Activated CD8-positive, alpha-beta T cell treated with anti-CD3 and anti-CD28 coated beads for 36 hours (primary cell): ENCODE measurements at places on chromosomes 11 and 22. TPM values are rescaled to one million over a fixed set of nuclear protein-coding genes. Genes with fewer than 3 reads are reported as not detected.

DNA sequence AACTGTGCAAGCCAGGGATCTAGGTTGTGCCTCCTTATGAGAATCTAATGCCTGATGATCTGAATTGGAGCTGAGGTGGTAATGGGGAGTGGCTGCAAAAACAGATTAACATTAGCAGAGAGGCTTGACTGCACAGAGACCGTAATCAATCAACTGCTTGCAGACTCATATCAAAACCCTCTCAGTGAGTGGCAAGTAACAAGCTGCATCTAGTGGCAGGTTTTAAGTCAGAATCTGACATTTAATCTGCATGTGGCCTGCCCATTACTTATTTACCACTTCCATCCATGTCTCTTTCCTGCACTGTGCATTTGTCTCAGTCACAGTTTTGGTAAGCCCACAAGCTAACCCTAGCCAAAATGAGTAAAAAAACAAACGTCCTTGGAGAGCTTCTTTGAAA lies 11.2 kb downstream of the C11orf58 start:
- peak; percentile 33 for DNase-seq

GRCh38 chr11:39139581-39139980 lies 2319.9 kb downstream of the LRRC4C start:
- no peak for DNase-seq

- DNase-seq: no peak
Measured at GRCh38 chr11:93225662-93226061, 27.9 kb upstream of the SLC36A4 start.

DNA sequence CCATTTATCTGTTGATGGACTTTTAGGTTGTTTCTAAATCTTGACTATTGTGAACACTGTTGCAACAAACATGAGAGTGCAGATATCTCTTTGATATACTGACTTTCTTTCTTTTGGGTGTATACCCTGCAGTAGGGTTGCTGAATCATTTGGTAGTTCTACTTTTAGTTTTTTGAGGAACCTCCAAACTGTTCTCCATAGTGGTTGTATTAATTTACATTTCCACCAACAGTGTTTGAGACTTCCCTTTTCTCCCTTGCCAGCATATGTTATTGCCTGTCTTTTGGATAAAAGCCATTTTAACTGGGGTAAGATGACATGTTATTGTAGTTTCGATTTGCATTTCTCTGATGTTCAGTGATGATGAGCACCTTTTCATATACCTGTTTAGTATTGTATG lies 330.0 kb downstream of the DDX10 start:
- no peak for DNase-seq

DNA sequence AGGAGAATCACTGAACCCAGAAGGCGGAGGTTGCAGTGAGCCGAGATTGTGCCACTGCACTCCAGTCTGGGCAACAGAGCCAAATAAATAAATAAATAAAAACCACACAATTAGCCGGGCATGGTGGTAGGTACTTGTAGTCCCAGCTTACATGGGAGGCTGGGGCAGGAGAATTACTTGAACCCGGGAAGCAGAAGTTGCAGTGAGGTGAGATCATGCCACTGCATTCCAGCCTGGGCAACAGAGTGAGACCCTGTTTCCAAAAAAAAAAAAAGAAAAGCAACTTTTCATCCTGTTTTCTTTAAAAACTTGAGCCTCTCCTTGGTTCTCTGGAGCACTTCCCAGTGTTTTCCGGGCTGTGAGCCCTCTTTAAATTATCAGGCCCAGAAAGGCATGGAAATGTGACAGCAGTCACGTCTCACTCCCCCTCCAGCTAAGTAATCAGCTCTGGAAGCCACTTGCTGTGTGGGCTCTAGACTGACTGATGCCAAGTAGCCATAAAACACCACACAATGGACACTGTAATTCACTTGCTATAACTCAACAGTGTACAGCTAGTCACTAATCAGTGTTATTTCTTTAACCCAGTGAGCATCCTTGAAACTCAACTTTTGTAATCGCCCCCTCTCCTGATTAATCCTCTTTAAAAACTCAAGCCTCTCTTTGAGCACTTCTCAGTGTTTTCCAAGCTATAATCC lies 13.0 kb upstream of the MCHR1 start:
- no peak for DNase-seq

DNA sequence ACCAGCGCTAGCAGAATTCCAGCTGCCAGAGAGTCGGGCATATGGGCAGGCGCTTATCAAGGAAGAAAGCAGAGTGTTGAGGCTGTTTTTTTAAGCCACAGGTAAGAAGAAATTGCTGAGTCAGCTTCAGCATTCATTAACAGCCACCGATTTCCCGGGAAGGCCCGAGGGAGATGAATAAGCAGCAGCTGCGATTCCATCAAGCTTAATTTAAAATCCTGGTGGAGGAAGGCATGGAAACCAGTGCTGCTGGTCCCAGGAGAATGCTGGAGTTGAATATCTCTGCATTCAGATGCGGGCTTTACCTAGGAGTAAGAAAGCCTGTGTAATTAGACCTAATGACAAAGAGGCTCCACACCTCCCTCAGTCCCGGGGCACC lies 168.8 kb downstream of the BRD1 start:
- no peak for DNase-seq

- no peak for DNase-seq
Measured at GRCh38 chr11:73114110-73114834, 27.8 kb downstream of the FCHSD2 start.

DNA sequence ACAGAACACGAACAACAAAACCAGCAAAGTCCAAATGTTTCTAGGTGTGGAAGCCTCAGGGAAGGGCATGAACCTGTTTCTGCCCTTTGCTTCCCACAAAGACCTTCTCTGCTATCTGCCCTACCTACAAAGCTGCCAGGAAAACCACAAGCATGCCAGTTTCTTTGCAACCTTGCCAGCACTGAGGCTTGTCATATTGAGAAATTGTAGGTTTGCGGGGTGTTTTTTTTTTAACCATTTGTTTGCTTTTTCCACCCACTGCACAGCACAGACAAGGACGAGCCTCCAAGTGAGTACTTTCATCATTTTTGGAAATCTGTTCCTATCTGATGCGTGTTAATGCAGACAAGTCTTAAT lies 12.8 kb downstream of the PARVG start:
- DNase-seq: peak; percentile 46

DNA sequence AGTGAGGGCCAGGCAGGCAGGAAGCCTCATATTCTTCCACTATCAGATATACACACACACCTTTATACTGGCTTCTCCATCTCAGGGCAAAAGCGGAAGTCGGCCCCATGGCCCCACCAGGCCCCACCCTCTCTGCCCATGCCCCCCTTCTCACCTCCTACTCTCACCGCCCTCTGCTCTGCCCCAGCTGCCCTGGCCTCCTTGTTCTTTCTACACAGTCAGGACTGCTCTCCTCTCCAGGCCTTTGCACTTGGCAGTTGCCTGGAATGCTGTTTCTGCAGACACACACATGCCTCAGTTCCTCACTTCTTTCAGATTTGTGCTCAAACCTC lies 25.3 kb downstream of the OTOG start:
- no peak for DNase-seq

- DNase-seq: peak; percentile 36
Measured at GRCh38 chr11:46918083-46918787, at the start of gene LRP4. LRP4 (minus strand) TSS chr11:46918550; CDS start chr11:46918379, 171 bp downstream.

DNA sequence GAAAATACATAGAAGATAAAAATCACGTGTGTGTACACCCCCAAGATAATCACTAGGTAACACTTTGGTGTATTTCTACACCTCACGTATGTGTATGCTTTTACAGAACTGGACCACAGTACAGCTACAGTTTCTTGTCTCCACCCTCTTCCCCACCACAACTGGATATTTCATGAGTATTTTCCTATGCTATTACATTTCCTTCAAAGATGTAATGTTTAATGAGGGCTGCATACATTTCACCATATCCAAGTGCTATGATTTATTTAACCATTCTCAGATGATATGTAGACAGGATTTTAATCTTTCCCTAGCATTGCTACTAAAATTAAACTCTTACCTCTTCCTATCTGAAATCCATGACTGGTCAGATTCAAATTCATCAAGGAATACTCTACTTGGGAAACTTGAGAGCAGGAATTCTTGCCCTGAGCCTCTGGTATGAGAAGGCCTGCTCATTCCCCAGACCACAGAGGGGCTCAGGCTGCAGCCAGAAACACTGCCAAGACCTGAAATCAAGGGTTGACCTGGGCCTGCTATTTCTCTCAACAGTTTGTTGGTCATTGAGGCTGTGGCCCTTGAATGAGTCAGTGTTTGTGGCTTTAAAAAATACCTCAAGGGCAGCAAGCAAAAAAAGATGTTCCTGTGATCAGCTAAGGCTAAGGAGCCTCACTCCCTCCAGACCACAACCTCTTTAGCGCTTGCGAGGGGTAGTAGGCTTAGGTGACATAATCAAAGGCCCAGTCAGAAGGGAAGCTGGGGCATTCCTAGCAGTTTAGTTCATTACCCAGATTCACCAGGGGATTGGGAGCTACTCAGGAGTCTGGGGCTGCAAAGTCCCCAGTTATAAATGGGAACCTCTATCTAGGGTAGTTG lies 55.5 kb downstream of the ABTB2 start:
- DNase-seq: no peak

DNA sequence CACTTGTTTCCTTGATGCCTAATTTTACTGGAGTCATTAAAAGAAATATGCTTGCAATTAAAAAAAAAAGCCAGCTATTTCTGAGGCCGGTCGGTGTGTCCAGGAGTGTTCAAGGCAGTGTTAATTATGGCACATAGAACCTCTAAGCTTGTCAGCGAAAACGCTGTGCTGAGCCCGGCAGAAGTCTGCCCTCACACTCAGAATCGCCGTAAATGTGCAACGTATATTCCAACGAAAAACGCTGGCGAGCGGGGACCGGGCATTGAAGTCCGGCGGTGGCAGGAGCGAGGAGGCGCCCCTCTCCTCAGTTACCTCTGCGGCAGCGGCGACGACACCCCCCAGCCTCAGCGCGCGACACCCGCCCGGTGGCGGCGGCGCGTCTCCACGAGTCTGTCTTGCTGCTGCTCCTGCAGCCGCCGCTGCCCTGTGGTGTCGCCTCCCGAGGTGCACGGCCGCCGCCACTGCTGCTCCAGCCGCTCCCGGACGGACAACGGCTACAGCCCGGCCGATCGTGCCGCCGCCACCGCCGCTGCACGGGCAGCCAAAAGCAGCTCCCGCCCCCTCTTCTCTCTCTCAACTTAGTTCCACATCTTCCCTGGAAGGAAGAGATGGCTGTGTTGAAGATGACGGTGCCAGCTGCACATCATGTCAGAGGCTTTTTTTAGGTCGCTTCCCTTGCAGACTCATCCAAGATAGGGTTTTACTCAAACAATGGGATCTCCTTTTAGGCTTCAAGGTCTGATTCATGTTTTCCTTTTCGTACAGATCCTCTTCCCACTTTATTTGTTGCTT lies 56.0 kb downstream of the JAM3 start:
- peak; percentile 10 for DNase-seq

GRCh38 chr11:47408598-47409439 lies 429 bp downstream of the SLC39A13 start:
- DNase-seq: no peak

GRCh38 chr11:63760487-63761079 lies 8.0 kb downstream of the ZFTA start:
- DNase-seq: no peak

GRCh38 chr22:45842291-45842991 lies 134.5 kb downstream of the WNT7B start:
- no peak for DNase-seq

- DNase-seq: no peak
Measured at GRCh38 chr22:49274754-49275380, 552.8 kb downstream of the BRD1 start.

- no peak for DNase-seq
Measured at GRCh38 chr22:44801476-44801875, 49.1 kb downstream of the ARHGAP8 start.

GRCh38 chr11:5736396-5736795 lies at the start of gene OR56B1:
OR56B1 (plus strand) TSS chr11:5736448; CDS start chr11:5736517, 69 bp downstream.
- no peak for DNase-seq

DNA sequence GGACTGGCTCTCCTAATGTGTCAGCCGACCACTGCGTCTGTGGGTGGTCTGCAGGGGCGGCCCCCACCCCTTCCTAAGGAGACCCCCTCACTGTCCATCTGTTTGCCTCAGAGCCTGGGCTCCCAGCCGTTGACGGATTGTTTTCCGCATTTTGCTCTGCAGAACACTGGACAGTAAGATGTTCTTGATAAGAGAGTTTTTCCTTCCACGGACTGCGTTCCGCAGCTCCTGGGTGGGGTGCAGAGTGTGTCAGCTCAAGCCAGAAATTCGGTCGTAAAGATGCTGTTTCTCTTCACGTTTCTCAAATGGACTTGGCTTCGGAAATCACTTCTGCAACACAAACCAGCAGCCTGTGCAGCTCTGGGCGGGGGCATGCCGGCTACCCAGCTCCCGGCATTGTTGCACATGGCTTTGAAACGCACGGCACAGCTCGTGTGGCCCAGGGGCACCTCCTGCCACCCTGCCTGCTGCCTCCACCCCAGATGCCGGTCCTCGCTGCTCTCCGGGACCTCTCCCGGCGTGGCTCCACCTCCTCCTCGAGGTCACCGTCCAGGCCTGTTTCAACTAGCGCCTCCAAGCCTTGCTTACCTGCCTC lies 2.9 kb upstream of the MRGPRG start:
- DNase-seq: no peak

DNA sequence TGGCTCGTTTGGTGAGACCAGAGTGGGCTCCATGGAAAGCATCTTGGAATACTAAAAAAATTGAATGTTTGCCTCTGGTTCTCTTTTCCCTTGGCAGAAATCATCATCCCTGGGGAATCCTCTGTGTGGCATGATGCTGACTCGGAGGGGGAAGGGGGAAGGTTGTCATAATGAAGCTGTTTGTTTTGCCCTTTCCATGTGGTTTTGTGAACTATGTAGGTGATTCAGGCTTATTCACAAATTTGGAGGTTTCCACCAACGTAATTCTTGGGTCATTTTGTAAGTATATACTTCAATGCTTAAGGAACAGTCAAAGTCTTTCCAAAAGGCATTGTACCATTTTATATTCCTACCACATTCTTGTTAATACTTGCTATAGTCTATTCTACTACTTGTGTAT lies 754.0 kb upstream of the FAT3 start:
- DNase-seq: no peak

The SCYL1 gene
- total RNA-seq: 71.5 TPM

The RIC3 gene
- 7.7 TPM for total RNA-seq

The VWCE gene
- total RNA-seq: 25.8 TPM

The MGAT3 gene
- 0.90 TPM for total RNA-seq

The CLCF1 gene
- 0.79 TPM for total RNA-seq

The TH gene
- total RNA-seq: not detected

The DNAJB13 gene
- not detected for total RNA-seq

The KCNQ1 gene
- total RNA-seq: 8.7 TPM

The MCAT gene
- 14.8 TPM for total RNA-seq

The TXNRD2 gene
- 18.0 TPM for total RNA-seq

The CCDC73 gene
- total RNA-seq: not detected

The PATE3 gene
- not detected for total RNA-seq
